T-helper 2 cell treated with Interferon-gamma antibody and Interleukin-4, amounts not matched to agents 5 μg/mL and 100 μg/mL, for 36 hours (primary cell): ENCODE measurements at places on chromosomes 2 and 18.

DNA sequence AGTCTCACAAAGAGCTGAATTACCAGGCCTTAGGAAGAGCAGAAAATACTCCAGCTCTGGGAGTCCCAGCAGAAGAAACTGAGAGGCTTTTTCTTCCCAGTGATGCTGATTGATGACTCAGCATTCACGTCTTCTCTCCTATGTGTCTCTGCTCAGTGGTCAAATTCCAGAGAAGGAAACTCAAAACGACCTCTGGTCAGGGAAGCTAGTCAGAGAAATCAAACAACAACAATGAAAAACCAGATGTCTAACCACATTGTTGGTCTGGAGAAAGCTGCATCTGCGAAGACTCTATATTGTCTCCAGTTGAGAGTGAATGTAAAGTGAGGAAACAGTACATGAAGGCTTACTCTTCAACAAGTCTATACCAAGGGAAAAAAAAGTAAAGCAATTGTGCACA lies 28.6 kb upstream of the CERS6 start:
- DNase-seq: no peak

- no peak for DNase-seq
These were observed 231.9 kb downstream of the PTGR3 start for GRCh38 chr18:74977041-74977440.

GRCh38 chr18:12256951-12257350 lies 2.8 kb downstream of the CIDEA start:
- no peak for DNase-seq

DNA sequence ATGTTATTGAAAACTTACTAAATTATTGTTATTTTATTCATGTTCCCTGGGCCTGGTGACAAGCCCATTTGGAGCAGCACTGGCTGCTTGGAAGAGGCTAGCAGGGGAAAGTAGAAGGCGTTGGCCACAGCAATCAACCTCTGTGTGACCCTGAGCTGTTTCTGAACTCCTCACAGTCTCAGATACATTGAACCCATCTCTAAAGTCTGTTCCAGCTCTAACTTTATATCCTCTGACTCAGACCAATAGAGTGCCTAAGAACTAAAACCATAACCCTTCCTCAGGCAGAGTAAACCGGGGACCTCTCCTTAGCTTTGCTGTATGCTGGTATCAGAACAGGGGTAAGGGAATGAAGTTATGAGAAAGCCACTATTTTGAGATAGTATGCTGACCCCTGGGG lies 96.4 kb upstream of the NOL4 start:
- DNase-seq: no peak

DNA sequence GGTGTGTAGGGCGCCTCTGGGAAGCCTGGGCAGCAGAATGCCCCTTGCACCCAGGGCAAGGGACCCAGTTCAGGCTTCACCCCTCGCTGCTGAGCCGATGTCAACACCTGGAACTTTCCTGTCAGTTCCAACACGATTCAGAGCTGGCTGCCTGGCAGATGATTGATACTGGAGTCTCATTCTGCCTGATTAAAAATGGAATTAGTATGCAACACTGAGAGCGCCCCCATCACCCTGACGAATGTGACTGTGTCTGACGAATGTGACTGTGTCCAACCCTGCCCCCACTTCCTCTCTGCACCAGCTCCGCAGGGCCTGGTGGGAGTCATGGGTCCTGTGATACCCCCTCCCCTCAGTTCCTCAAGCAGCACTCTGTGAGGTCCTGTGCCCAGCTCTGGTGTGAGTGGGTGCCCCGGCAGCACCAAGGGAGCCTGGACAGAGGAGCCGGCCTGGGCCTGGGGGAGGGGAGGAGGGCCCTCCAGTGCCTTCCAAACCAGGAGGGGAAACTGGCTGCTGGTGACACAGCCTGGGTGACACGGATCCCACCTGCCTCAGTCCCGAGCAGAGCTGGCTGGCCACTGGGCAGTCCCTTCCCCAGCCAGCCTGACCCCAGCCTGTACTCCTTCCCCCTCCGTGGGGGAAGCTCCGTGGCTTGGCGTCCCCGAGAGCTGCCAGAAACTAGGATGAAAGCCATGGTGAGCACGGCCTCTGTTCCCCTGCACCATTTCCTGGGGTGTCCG lies 41.4 kb upstream of the ALPP start:
- no peak for DNase-seq

DNA sequence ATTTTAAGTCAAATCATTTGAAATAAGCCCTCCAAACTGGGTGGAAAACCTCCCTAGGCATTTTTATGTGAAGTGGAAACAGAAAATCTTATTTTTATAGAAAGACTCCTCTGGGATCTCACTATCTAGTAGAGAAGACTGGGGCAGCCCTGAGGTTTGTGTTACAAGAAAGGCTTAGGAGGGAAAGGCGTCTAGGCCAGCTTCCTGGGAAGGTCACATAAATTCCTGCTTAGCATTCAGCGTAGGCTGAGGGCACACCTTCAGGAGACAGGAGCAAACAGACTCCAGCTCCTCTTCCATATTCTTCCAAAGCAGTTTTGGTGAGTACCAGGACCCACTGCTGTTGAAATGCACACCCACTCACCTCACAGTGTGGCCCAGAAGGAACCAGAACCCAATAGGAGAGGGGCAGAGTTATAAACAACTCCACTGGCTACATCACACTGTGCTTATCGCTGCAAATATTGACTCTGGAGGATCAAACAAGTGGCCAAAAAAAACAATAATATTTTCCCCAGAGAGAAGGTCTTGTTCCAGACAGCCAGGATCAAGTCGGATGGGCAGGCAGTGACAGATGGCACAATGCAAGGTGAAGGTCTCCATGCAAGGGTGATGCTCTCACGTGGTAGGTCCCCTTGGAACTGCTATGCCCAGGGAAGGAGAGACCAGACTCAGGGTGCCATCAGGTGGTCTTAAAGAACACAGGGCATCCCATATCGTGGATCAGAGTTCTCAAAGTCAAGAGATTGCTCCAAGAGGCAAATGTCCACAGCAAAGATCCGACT lies 17.7 kb upstream of the IGFBP2 start:
- no peak for DNase-seq

DNA sequence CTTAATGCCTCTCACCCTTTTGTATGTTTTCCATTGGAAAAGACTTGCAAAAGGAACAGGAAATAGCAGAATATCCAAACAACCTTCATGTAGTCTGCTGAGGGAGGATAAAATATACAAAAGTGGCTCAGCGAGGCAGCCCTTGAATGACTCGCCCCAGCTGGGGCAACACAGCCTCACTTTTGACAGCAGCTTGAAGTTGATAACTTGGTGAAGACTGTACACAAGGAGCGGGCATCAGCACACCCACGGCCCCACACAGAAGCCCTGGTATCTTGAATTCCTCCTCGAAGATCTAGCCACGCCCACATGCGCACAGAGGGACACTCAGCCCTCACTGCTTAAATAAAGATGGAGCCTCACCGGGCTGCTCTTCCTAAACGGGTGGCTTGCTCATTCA lies 161.0 kb downstream of the IRS1 start:
- no peak for DNase-seq

GRCh38 chr2:26347286-26347865 lies 787 bp upstream of the ADGRF3 start:
- no peak for DNase-seq

- no peak for DNase-seq
These were observed 905 bp upstream of the RPS7 start for GRCh38 chr2:3574155-3574554.

DNA sequence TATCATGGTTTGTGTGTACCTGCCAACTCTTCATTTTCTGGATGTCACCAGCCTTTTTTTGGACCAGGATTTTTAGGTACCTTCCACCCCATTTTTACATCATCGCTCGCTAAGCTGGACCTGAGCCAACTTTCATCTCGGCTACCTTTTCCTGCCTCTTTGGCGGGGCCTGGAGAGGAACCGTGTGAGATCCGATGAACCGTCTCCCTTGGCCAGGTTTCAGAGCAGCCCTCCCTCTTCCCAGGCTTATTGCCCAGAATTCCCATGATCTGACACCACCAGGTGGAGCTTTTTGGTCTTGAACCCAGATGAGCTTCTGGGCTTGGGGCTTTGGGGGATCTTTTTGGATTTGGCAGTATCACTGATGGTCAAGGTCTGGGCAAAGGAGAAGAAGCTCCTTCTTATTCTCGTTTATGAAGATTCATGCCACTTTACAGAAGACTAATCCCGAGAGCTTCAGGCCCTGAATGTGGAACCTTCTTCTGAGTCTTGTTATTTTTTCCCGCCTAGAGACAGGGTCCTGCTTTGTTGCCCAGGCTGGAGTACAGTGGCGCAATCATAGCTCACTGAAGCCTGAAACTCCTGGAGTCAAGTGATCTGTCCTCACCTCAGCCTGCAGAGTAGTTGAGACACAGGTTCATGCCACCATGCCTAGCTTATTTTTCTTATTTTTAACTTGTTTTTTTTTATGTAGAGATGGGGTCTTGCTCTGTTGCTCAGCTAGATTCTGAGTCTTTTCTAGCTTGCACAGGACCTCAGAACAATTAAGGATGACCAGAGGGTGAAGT lies 50.4 kb downstream of the GATA6 start:
- no peak for DNase-seq

- no peak for DNase-seq
These were observed 332.6 kb upstream of the NCKAP5 start for GRCh38 chr2:133900909-133901308.

DNA sequence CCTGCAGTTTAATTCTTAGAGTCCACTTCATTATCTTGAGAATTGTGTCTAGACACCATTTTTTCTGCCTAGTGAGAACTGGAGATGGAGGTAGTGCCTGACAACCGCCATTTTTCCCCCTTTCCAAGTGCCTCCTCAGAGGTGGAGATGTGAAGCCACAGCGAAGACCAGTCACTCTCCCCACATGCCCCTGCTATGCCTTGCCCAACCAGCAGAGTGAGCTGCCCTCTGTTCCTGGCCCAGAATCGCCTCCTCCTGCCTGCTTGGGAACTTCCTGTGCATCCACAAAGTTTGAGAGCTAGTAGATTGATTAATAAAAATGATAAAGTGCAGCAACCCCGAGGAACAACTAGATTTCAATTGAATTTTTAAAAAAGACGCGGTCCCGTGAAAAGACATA lies 123.3 kb downstream of the CLIP4 start:
- DNase-seq: no peak

DNA sequence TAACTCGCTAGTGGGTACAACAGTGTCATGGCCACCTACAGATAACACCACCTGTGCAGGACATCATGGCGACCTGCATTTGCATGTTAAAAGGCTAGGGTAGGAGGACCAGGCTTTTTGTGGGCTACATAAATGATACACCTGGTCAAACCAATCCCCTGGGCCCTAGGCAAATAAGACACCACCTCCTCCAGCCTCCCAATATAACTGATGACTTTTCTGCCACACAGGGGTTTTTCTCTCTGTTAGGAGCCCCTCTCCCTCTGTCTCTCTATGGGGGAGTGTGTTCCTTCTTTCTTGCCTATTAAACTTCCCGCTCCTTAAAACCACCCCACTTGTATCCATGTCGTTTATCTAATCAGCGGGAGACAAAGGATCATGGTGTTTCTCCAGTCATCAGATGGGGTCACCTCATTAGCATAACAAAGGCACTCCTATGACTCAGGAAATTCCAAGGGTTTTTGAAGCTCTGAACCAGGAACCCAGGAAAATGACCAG lies 10.8 kb upstream of the BUB1 start:
- no peak for DNase-seq

GRCh38 chr2:121099329-121100290 lies 185.4 kb downstream of the TFCP2L1 start:
- DNase-seq: no peak

DNA sequence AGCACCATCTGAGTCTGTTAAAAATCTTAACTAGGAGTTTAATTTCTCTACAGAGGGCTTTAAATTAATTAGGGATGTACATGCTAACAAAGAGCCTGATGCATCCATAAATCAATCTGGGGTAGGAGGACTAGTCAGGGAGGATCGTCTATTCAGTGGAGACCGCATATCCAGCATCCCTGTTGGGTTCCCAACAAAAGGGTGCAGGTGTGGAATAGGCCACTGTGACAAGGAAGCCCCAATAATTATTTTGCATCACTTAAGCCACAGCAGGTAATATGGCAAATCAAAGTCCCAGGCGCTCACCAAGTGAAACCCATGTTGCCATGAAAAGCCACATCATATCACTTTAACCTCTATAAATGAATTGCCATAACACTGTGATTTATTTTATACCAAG lies 392.3 kb downstream of the NCKAP5 start:
- DNase-seq: no peak

GRCh38 chr2:213185147-213185822 lies 33.9 kb upstream of the IKZF2 start:
- no peak for DNase-seq

- no peak for DNase-seq
These were observed 115.1 kb upstream of the PELI1 start for GRCh38 chr2:64259312-64259711.

- no peak for DNase-seq
These were observed 334.5 kb upstream of the SPHKAP start for GRCh38 chr2:228516019-228516418.

GRCh38 chr2:225282858-225283710 lies 116.4 kb upstream of the NYAP2 start:
- DNase-seq: no peak

DNA sequence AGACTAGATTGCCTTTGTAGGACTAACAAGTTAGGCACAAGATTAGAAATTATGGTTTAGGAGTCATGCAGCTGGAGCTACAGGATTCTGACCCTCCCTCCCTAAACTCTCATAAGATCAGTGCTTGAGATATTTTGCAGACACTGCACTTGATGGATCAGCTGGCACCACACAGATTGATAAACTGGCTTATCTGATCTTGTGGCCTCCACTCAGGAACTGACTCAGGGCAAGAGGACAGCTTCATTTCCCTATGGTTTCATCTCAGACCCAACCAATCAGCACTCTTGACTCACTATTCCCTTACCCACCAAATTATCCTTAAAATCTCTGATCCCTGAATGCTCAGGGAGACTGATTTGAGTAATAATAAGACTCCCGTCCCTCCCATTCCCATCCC lies 152.3 kb downstream of the DIS3L2 start:
- DNase-seq: peak; percentile 47

DNA sequence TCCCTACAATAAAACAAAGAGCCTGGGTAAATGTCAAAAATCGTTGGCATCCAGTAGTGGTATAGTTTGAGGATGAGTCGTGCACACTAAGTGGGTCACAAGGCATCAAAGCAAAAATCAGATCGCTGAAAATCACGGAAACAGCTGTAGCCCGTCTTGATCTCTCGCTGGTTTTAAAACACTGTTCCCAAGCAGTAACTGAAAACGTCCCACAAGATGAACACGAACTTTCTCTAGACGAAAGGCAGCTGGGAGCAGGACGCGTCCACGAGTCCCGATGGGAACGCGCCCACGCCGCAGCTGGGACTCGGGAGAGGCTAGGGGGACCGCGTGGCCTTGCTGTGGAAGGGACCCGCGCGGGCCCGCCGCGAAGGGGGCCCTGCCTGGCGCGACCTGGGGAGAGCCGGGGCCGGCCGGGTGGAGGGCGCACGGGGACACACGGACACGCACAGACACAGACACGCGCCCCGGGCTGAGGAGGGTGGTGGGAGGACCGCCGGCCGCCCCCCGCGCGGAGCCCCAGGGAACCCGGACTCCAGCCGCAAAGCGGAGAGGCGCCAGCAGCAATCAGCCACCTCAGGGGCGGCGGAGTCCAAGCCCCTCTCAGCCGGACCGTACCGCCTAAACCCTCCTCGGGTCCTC lies 651 bp downstream of the STK17B start:
- no peak for DNase-seq

- no peak for DNase-seq
These were observed 211.3 kb upstream of the ARL4C start for GRCh38 chr2:234708091-234708683.
